ENCODE measurements at places on chromosomes 4 and X. TPM values are rescaled to one million over a fixed set of nuclear protein-coding genes. Genes with fewer than 3 reads are reported as not detected.

Gene CFI
- total RNA-seq: not detected

Gene ADH7
- not detected for total RNA-seq

Gene CSAG3
- not detected for total RNA-seq

Gene AREG
- 6.8 TPM for total RNA-seq

Gene SOX3
- total RNA-seq: not detected

Gene CXCL5
- 155 TPM for total RNA-seq

Gene MAGEB17
- not detected for total RNA-seq

Gene ANXA10
- total RNA-seq: 2.5 TPM

Gene GPR173
- total RNA-seq: 1.2 TPM

Gene SMPX
- total RNA-seq: 0.52 TPM

DNA sequence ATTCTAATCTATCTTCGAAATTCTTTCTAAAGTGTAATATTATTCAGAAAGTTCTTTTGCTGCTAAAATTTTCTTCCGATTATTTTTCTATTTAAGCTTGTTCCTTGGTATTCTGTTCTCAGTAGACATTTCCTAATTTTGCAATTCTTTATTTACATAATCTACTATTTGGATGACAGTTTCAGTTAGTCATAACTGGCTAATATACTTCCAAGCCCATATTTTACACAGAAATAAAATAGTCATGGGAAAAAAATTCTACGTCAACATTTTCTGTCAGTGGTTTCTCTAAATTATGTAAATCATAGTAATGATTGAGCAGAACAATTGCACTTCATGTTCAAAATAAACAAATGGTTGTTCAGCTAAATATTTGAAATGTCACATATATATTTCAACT is 178.0 kb upstream of the ANKRD50 start:
- no peak for DNase-seq

GRCh38 chrX:70456256-70456655 is 11.6 kb downstream of the DLG3 start:
- no peak for DNase-seq

DNA sequence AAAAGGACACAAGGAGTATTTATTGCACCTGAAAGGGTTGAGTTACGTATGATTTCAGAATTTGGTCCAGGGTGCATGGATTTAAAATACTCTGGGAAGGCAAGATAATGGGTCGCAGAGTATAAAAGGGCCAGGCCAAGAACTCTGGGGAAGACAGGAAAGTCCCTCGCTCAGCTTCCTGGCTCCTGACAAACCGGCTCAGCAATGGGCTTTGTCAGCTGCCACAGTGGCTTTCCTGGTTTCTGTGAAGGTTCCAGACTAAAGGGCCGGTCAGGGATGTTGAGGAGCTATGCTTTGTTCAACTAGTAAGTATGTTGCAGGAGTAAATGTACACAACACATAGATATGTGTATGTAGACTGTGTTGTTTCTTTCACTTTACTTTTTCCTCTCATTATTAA is 154.4 kb upstream of the ETNPPL start:
- no peak for DNase-seq

- no peak for DNase-seq
Measured at GRCh38 chr4:7831858-7832730, 107.6 kb downstream of the AFAP1 start.

DNA sequence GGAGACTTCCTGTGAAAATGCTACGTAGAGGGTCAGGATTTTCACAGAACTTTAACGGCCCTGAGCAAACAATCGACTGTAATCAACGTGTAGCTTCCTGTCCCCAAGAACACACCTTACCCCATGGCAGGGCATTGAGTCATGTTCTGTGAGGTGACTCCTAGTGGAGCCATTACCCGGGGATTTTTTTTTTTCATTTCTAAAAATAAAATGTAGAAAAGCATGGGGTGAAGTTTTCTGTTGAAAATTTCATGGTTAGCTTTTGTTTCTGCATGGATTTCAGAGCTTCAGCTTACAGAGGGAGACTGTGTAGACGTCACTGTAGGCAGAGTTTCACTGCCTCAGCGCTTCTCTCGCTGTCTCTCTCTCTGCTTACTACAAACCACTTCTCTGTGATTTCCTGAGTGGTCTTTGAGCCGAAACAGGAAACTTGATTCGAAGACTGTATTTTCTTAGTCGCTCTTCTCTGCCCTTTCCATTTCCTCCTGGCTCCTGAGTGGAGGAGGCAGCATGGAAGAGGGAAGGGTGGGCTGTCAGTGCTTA is 111.7 kb downstream of the NFKB1 start:
- DNase-seq: no peak

- DNase-seq: no peak
Measured at GRCh38 chr4:132001542-132001941, 1147.6 kb upstream of the PCDH10 start.

- no peak for DNase-seq
Measured at GRCh38 chrX:25976683-25977310, 161.3 kb upstream of the MAGEB18 start.

DNA sequence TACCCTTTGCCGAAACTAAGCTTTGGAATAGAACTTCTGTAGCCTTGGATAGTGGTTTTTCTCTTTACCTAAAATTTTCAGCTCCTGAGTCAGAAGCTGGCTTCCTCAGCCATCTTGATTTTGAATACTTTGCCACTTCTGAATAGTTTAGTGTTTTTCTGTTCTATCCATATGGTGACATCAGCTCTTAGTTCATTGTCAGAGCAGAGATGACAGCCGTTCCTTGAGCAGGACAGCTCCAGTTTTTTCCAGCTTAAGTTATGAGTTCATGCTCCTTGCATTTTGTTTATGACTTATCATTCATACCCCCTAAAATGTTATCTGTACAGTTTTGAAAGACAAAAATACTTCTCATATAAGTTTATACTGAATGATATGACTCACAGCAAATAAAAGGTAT is 47.8 kb downstream of the DTHD1 start:
- DNase-seq: no peak

DNA sequence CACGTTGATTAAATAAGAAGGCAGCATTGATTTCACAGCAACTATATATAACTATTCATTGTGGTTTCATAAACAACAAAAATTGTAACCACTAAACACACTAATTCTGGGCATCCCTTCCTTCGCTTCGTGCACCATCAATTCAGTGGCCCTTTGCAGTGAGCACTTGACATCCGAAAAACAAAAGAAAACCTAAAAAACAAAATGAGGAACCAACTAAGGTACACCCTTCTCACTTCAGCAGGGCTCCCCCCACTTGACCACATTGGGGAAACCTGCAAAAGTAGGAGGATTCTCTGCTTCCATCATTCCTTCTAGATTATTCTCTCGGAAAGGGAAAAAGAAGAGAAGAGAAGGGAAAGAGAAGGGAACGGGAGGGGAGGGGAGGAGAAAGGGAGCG is 28.3 kb downstream of the NBDY start:
- no peak for DNase-seq

DNA sequence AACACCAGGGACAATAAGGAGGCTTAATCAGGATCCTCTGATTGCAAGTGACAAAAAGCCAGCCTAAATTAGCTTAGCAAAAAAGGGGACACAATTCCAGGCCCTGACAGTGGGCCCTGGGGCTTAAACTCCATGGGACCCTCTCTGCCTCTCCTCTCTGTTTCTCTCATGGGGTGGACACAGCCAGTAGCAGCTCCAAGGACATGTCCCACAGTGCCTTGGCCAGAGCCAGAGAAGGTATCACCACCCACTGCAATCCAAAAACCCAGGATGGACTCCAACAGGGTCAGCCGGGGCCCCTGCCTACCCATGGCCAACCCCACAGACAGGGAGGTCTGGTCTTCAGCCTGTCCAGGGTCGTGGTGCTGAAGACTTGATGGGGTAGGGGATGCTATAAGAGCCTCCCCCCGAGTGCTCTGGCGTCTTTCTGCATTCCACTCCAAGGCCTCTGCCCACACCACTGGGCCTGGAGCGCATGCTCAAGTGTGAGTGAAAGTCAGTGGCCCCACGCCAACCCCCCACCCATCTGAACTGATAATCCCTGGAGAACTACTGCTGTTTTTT is 19.7 kb upstream of the PPP2R2C start:
- DNase-seq: no peak

DNA sequence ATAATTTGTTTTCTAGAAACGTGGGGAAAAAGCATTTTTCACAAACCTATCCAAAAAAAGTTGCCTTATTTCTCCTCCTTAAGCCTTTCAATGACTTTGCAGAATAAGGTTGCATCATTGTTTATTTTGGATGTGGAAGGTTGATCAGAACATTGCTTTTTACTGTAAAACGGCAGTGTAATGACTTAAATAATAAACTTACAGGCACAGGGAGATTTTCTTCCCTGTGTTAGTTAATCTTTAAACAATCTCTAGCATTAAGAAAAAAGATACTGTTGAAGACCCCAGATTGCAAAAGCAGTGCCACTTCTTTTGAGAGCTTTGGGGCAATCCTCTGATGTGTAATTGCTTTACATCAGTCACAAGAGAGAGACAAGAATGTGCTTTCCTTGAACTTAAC is 153.4 kb downstream of the ARX start:
- DNase-seq: peak; percentile 42

DNA sequence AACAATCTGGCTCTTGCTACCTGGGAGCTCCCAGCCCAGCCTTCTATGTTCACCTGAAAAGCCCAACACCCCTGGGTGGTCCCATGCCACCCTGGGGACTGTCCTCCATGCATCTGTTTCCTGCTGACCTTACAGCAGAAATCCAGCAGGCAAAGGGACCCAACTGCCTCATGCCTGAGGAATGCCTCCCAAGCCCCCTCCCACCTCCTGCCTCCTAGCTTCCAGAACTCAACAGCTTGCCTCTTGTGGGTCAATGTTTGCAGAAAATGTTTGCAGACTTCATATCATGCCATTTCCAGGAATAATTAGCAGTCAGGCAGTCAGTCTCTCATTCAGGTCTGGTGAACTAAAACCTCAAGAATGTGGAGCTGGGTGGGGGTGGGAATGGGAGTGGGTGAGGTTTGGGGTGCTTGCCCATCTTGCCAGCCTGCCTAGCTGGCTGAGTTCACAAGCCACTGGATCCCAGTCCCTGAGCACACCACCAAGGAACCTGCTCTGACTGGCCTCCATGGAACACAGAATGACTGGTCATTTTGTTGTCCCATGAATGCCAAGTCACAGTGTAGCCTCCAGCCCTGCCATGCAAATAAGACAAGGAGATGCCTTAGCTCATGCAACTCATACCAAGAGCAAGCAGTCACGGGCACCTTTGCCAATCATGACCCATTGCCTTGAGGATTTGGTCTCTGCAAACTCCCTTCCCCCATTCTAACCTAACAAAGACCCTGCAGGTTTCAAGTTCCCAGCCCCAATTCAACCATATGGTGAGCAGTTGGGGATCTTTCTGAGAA is 12.1 kb upstream of the PLAC1 start:
- no peak for DNase-seq

DNA sequence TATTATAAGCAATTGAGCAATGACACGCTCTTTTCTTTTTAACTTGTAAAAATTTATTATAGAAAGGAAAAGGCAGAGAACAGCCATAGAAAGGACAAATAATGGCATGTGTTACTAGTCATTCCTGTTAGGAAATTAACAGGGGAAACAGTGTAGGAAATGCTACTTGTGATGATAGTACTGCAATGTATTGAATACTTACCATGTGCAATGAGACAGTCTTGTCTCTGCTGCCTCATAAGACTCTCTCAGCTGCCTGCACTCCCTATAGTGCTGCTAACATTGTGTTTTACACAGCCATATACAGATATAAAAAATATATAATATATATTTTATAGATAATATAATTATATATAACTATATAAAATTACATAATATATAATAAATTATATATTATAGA is 62.3 kb upstream of the SHOX start:
- no peak for DNase-seq

DNA sequence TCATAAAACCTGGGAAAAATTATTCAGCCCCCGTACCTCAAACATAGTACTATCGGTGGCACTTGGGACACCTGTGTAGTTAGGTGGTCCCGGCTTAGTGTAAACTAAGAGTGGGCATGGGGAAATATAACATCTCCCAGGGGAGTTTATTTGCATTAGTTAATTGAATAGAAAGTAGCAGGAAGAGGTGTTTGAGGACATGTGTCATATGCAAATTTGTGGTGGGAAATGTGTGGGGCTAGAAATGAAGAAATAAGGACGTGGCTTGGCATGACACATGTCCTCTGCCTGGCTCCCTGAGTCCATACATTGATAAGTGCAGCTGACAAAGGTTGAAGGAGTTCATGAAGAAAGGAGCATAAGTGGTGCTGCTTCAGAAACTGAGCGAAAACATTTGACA is 483.6 kb downstream of the SH2D1A start:
- DNase-seq: no peak

DNA sequence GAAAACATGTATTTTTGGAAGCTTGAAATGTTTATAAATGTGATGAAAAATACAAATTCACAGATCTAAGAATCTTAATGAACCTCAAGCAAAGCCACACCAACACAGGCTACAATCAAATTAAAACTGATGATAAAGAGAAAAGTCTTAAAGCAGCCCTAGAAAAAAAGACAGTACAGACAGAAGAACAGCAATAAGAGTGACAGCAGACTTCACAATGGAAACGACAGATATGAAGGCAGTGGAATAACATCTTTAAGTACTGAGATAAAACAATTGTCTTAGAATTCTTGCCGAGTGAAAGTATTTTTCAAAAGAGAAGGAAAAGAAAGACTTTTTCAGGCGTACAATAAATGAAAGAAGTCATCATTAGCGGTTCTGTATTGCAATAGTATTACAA is 423.6 kb upstream of the LCORL start:
- no peak for DNase-seq

DNA sequence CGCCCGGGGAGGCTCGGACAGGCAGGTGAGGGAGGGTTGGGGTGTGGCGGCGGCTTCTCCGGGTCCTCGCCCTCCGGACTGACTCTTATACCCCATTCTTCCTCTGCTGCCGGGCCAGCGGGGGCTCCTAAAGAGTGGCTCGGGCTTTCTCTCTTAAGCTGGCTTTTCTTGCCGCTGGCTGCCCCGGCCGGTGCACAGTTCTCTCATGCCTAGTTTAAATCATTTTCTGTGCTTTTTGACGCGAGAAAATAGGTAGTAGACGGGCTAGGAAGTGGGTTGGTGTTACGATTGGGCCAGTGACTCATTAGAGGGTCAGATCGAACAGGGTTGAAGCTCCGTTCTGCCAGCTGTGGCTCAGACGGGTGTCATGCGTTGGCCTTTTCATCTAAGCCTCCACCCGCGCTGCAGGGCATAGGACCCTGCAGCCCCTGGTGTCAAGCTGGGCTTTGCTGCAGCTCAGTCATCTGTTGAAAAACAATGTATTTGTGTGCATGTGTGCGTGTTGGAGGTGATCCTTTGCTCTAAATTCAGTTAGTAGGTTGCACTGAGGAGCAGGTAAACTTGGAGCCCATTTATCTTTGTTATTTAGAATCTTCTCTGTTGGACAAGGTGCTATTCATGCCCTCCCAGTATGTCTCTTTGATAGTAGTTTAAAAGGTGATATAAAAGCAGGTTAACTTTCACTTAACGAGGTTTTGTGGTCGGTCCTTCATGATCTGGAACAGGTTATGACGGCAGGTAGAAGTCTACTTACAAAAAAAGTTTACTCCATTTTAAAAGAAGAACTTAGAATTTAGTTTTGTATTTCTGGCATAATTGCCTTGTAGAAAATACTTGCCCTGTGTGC is 802 bp downstream of the BMP2K start:
- no peak for DNase-seq

- no peak for DNase-seq
Measured at GRCh38 chrX:123846577-123847038, 13.2 kb upstream of the XIAP start.

- no peak for DNase-seq
Measured at GRCh38 chrX:129648514-129649267, 6.1 kb downstream of the APLN start.

- no peak for DNase-seq
Measured at GRCh38 chrX:46992070-46992469, 79.8 kb downstream of the JADE3 start.

Measured in NCI-H460 (cell line).